ENCODE measurements at places on chromosomes 4 and X.

DNA sequence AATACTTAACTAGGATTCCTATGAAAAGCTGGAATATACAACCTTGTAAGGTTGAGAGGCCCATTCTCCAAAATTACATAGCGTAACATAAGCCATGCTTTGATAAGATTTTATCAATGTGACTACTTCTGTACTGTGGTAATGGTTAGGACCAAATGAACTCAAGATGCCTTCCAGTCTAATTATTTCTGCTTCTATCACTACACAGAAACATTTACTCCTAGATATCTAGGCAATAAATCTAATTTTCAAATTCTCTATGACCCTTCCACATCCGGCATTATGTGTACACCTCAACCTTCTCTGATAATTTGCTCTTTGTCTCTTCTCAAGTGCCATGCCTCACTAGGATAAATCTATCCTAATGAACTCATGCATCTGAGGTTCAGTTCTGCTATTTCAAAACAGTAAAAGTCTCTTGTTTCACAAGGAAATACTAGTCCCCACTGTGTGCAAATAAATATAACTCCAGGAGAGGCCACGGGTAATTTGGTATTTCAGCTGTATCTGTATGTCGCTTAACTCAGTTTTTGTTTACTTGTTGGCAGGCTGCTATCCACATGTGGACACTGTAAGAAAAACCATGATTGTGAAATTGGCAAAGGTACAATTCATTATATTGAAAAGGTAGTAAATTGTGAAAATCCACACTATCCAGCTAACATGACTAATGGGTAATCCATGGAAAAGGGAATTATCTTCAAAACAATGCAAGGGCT, 93.3 kb downstream of the PRDM5 start:
- DNase-seq, result no peak

DNA sequence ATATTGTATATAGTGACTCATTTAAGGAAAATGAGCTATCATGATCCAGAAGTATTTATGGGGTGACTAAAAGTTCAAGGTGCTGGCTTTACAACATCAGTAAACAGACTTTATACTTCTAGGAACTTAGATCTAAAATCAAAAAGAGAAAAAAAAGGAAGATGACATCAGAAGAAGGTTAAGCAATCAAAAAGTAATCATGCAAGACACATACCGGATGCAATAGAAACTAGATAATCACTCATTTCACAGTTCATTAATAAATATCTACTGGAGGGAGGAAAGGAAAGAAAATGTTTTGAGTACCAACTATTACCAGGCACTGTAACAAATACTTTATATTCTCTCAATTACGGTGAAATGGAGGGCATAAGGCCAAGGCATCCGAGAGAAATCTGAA, 276.4 kb downstream of the SPRY1 start:
- no peak for DNase-seq

DNA sequence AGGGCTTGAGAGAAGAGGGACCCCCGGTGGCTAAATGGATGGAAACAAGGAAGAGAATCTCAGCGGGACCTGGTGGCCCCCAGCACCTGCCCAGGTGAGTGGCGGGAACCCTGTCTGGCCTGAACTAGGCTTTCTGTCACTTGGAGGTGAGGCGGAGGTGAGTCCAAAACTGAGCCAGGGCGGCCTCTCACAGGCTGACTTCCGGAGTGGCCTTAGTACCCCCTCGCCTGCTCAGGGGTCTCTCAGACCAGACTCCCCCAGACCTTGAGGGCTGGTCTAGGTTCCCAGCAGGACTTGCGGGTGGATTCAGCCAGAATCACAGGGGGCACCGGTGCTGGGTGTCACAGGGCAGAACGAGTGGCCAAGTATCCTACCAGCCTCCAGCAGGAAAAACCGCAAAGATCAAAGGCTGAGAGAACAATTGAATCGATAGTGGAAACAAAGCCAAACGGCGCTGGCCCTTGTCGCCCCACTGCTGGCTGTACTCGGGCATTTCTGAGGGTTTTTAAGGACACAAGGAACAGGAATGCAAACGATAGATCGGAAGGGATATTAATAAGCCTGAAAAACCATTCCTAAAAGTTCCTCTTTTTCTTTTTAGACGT, 67.8 kb downstream of the WFS1 start:
- DNase-seq, result peak; percentile 14

GRCh38 chrX:100663642-100664041, 19.6 kb downstream of the SRPX2 start:
- DNase-seq, result peak; percentile 21

DNA sequence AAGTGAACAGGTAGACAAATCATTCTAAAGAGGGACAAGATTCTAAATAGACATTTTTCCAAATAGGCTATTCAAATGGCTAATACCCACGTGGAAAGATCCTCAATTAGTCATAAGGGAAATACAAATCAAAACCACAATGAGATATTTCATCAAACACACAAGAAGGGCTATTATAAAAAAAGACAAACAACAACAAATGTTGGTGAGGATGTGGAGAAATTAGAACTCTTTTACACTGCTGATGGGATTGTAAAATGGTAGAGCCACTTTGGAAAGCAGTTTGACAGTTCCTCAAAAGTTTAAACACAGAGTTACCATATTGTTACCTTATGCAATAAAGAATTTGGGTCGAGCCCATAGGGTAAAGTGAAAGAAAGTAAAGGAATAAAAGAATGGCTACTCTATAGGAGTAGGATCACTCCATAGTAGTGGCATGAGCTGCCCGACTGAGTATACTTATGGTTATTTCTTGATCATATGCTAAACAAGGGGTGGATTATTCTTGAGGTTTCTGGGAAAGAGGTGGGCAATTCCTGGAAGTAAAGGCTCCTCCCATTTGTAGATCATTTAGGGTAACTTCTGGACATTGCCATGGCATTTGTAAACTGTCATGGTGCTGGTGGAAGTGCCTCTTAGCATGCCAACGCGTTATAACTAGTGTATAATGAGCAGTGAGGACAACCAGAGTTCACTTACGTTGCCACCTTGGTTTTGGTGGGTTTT, 58.9 kb upstream of the FAM9C start:
- no peak for DNase-seq

GRCh38 chr4:3388471-3389232, 53.1 kb upstream of the HGFAC start:
- DNase-seq, result no peak

GRCh38 chrX:16589826-16590225, 60.1 kb upstream of the S100G start:
- no peak for DNase-seq

- no peak for DNase-seq
Observed at GRCh38 chr4:44668526-44668925, 9.7 kb upstream of the GUF1 start.

GRCh38 chrX:17443556-17443955, 68.6 kb downstream of the NHS start:
- DNase-seq, result no peak

GRCh38 chr4:150289198-150289597, 211.0 kb downstream of the DCLK2 start:
- DNase-seq, result no peak

DNA sequence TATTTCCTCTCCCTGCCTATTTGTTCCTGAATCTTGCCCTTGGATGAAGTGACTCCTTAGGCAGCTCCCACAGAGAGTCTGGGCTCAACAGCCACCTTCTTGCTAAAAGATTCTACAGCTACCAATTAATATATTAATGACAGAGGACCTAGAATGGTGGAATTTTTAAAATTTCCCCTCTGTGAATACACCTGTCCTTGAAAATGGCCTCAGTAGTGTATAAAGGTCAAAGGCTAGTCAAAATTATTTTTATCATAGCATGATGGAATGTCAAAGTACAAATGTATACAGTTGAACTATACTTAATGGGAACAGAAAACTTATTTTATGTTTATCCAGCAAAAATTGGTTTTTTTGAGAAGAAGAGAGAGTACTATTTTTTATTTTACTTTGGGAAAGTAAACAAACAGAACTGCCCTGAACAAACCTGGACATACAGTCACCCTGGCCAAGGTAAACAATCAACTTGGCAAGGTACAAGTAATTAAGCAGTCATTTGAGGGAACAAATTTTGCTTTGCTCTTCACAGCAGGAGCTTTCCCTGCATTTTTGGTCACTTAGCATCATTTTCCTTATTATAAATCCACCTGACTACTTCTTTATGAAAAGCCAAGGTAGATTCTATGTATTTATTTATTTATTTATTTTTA, 250.8 kb downstream of the INPP4B start:
- no peak for DNase-seq

DNA sequence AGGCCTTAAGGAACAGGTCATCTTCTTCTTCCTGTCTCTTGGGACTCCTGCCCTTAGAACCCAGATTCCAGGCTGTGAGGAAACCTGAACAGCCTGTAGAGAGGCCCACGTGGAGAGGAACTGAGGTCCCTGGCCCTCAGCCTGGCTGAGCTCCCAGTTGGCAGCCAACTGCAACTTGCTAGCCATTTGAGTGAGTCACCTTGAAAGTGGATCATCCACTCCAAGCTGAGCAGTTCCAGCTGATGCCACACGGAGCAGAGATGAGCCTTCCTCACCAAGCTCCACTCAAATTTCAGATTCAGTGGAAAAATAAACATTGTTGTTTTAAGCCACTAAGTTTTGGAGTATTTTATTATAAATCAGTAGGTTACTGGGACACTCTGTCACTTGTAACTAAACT, 392.5 kb downstream of the BCOR start:
- DNase-seq, result peak; percentile 9

DNA sequence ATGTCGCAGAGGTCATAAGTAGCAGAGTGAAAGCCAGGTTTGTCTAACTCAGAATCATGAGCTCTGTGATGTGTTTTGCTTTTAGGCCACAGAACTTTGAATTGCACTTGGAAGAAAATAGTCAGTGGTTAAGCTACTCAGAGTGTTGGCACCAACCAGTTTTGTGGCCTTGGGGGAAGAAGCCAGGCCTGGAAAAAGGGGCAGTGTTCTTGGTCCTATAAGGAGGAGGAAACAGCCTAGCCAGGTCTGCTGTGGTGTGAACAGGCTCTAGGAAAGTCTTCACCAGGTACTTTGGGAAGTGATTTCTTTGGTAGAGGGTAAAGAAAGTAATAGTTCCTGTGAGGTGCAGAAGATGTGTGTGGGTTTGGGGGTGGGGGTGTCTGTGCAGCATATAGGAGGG, 49.2 kb downstream of the FHIP1A start:
- no peak for DNase-seq

- no peak for DNase-seq
Observed at GRCh38 chr4:8748236-8748575, 123.4 kb downstream of the HMX1 start.

- no peak for DNase-seq
Observed at GRCh38 chrX:12210196-12210815, 72.0 kb downstream of the FRMPD4 start.

GRCh38 chr4:88858752-88859151, 161.1 kb upstream of the NAP1L5 start:
- no peak for DNase-seq

- no peak for DNase-seq
Observed at GRCh38 chr4:163109967-163110366, 56.7 kb downstream of the NAF1 start.

DNA sequence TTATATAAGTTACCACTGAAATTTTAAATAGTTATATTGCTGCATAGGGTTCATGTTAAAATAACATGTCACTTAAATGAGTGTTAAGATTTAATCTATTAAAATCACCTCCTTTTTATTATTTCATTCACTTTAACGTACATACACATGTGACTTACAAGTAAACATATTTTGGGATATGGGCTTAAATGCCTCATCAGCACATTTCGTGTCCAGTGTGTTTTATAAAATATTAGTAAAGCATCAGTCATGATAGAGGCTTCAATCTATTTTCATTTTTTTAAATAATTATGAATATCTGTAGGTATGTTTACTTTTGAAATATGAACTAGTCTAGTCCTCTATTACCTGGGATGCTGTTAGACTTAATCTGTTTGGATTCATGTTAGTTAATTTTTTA, 143.6 kb downstream of the NPNT start:
- no peak for DNase-seq

DNA sequence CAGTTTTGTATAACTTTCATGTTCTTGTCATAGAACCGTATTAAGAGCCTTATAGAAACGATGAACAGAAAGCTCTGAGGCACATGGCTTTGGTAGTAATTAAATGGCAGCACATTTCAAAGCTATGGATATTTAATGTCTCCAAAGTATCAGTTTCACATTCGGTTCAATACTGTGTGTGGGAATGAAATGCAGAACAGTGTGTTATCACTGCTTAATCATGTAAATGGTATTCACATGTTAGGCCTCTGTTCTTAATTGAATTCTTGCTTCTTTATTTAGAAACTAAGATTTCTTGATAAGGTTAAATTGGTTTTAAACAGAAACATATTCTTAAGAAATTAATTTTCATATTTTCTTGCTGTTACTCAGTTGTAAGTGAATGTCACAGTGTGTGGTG, 701.0 kb upstream of the PITX2 start:
- no peak for DNase-seq

GRCh38 chr4:10962246-10962645, 277.7 kb upstream of the CLNK start:
- DNase-seq, result no peak

- no peak for DNase-seq
Observed at GRCh38 chr4:6472387-6473263, at the start of gene PPP2R2C. PPP2R2C (minus strand) TSS chr4:6472614; CDS start chr4:6472229, 385 bp downstream.

GRCh38 chr4:64417974-64418373, 8.7 kb upstream of the TECRL start:
- no peak for DNase-seq

GRCh38 chrX:45774961-45775360, 574.3 kb upstream of the DIPK2B start:
- DNase-seq, result no peak

- no peak for DNase-seq
Observed at GRCh38 chrX:24063488-24063887, 8.7 kb downstream of the EIF2S3 start.

- no peak for DNase-seq
Observed at GRCh38 chrX:48606091-48606490, 8.8 kb downstream of the WDR13 start.

- DNase-seq, result no peak
Observed at GRCh38 chrX:39507617-39508299, 590.0 kb downstream of the BCOR start.

DNA sequence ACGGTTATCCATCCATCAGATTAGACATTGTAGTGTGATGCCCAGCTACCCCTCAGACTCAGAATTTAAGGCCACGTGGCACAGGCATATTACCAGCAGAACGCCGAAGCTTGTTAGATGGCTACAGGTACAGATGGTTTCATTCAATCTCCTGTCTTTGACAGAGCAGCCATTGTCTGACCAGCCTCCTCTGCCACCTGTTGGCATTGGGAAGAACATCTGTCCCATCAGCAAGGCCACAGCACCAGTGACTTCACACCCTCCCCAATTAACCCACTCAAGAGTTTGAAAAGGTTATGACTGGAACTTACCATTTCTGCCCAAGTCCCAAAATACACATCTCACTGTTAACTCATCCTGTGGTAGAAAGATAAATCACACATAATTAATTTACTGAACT, 22.0 kb upstream of the PHKA2 start:
- DNase-seq, result no peak

GRCh38 chrX:104195489-104196084, 29.3 kb downstream of the FAM199X start:
- DNase-seq, result peak; percentile 8

DNA sequence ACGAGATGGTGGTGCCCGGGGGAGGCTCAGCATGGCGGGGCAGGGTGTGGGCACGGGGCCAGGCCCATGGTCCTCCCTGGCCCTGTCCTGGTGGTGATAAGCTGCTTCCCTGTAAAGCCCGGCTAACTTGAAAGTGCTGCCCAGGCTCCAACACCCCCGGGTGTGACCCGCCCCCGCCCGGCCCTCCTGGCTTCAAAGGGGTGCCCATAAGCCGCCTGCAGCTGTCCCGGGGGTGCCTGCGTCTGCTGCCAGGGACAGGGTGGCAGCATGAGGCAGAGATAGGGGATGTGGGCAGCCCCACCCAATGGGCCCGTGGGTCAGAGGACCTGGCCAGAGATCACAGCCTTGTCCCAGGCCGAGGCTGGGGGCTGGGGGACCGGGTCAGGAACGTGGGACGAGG, 18.1 kb downstream of the FGFRL1 start:
- DNase-seq, result no peak
